Calu3 (cell line): ENCODE measurements at places on chromosomes 5 and 9.

GRCh38 chr5:77973253-77973609 lies 197.1 kb upstream of the TBCA start:
- no peak for DNase-seq

DNA sequence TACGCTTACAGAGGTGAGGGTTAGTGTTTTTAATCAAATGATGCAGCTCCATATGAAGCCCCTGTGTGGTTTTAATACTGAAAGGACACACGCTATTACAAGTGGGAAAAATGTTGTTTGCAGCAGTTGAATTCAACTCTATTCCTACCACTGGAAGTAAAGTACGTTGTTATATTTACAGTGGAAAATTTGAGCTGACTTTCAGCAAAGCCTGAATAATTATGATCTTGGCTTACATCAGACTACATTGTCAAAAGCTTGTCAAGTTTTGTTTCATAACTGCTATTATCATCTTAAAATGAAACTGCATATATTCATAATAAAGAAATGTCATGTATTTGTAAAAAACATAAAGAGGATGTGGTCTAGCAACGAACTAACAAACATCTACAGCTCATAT lies 818.5 kb downstream of the SEMA5A start:
- DNase-seq = no peak

- DNase-seq = no peak
These were observed 154.7 kb downstream of the KIAA0825 start for GRCh38 chr5:94463739-94464138.

DNA sequence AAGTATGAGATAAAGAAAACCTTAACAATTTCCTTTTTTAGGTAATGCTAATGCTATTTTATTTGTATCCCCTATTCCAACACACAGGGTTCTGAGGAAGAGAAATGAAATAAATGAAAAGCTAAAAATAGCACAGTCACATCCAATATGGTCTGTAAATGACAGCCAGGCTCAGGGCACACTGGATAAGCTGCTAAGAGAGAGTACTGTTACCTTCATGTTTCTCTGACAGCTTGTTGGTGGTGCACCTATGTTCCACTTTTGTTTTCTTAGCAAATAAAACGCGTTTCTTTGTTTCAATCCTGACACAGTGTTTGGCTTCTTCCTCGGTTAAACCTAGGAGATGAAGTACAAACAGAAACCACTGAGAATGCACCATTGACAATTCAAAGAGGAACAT lies 41.3 kb downstream of the C6 start:
- DNase-seq = no peak

- DNase-seq = no peak
These were observed 1.1 kb downstream of the TIGD6 start for GRCh38 chr5:149999359-149999758.

- DNase-seq = no peak
These were observed 43.2 kb downstream of the GABBR2 start for GRCh38 chr9:98665501-98665900.

DNA sequence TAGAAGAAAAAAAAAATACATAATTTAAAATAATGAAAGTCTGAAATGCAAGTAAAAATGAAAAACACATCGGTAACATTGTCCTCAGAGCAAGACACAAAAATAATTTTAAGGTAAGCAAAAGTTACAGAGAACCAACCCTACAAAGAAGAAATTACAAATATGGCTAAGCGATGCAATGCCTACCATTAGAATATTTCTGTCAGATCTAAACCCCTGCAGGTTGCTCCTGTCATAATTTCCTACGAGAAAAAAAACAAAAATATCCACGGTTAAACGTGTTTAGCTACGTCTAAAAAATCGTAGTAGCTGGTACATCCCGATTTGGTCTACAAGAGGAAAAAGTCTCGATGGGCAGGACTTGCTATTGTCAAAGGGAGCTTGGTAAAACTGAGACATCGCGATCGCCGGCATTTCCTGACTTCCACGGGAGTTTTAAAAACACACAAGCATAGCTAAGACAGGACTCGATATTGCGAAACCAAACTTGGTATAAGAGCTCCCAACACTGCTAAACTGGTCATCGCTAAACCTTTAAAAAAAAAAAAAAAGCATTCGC lies 1.1 kb upstream of the ANXA2R start:
- no peak for DNase-seq
